ENCODE measurements at places on chromosomes 13 and 19. TPM values are rescaled to one million over a fixed set of nuclear protein-coding genes. Genes with fewer than 3 reads are reported as not detected.

- DNase-seq = no peak
Observed at GRCh38 chr19:29029268-29029958, 183.5 kb downstream of the UQCRFS1 start.

FXYD3 gene
- total RNA-seq = not detected

GRCh38 chr19:17803264-17803896 is 8.4 kb downstream of the B3GNT3 start:
- DNase-seq = no peak

GRCh38 chr13:34675626-34676025 is 266.4 kb upstream of the NBEA start:
- DNase-seq = no peak

DNA sequence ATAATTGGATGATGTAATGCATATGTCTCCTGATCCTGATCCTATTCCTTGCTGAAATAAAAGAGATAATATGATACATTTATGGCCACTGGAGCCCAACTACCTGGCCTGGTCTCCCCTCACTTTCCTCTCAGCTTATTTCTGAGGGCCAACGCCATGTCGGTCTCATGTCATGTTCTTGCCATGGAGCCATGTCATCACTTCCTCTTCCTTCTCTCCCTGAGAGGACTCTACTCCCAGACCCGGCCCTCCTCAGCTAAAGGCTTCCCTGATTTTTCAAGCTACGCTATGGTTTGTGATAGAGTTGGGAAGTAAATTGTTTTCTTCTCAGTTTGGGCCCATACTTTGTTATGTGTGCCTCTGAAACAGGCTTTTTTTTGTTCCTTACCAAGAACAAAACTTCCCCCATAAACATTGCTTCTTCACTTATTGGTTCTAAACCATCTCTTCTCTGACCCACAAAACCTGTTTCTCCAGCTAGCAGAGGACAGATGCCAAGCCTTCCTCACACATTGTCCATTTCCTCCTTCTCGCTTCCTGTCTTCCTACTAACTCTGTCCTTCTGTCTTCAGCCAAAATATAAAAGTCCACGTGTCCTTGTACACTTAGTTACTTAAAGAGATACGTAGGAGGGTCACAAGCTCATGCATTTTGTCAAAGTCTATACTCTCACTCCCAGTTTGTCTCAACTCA is 319.9 kb upstream of the DACH1 start:
- DNase-seq = no peak

DNA sequence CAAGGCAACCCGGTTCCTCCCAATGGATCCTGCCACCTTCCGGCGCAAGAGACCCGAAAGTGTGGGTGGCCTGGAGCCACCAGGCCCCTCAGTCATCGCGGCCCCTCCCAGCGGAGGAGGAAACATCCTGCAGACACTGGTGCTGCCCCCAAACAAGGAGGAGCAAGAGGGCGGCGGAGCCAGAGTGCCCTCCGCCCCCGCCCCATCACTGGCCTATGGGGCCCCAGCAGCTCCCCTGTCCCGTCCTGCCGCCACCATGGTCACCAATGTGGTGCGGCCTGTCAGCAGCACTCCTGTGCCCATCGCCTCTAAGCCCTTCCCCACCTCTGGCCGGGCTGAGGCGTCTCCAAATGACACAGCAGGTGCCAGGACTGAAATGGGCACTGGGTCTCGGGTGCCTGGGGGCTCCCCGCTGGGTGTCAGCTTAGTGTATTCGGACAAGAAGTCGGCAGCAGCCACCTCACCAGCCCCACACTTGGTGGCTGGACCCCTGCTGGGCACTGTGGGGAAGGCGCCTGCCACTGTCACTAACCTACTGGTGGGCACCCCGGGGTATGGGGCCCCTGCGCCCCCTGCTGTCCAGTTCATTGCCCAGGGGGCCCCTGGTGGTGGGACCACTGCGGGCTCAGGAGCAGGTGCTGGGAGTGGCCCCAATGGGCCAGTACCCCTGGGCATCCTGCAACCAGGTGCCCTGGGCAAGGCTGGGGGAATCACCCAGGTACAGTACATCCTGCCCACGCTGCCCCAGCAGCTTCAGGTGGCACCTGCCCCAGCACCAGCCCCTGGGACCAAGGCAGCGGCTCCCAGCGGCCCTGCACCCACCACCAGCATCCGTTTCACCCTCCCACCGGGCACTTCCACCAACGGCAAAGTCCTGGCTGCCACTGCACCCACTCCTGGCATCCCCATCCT is 11.2 kb upstream of the PRR19 start:
- no peak for DNase-seq

- DNase-seq = no peak
Observed at GRCh38 chr13:78420814-78421213, 182.5 kb downstream of the POU4F1 start.

DNA sequence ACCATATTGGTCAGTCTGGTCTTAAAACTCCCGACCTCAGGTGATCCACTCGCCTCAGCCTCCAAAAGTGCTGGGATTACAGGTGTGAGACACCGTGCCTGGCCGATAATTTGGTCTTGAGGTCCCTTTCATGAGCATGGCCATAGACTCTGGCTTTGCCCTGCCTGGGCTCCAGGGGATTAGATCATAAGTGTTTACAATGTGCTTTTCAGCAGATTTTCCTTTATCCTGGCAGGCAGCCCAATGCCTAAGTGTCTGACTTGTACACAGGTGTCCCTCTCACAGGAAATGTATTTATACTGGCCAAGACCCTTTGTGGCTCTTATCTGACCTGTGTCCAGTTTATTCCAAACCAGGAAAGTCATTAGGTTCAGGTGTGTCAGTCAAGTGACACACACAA is 15.9 kb downstream of the BCAM start:
- no peak for DNase-seq

GRCh38 chr13:91119643-91120042 is 227.8 kb upstream of the MIR17HG start:
- DNase-seq = no peak

ZNF418 gene
- not detected for total RNA-seq

- DNase-seq = peak; percentile 62
Observed at GRCh38 chr19:4267101-4267900, 11.8 kb upstream of the SHD start.

DNA sequence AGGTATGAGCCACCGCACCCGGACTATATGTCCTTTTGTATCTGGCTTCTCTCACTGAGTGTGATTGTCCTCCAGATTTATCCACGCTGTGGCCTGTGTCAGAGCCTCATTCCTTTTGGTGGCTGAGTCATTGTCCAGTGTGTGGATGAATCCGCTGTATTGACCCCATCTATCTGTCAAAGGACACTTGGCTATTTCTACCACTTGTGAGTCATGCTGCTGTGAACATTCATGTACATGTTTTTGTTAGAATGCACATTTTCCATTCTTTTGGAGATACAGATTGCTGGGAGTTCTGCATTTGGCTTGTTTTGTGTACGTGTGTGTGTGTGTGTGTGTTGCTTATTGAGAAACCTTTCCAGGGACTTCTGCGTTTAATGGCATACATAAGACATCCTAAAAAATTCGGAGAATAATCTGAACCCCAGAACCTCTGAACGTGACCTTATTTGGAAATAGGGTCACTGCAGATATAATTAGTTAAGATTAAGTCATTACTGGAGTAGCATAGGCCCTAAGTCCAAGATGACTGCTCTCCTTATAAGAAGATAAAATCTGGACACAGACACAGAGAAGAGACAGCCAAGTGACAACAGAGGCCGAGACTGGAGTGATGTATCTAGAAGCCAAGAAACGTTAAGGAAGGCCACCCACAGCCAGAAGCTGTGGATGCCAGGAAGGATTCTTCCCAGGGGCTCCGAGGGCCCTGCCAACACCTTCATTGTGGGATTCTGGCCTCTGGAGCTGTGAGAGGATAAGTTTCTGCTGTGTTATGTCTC is 4.9 kb upstream of the GIPC3 start:
- peak; percentile 54 for DNase-seq

DNA sequence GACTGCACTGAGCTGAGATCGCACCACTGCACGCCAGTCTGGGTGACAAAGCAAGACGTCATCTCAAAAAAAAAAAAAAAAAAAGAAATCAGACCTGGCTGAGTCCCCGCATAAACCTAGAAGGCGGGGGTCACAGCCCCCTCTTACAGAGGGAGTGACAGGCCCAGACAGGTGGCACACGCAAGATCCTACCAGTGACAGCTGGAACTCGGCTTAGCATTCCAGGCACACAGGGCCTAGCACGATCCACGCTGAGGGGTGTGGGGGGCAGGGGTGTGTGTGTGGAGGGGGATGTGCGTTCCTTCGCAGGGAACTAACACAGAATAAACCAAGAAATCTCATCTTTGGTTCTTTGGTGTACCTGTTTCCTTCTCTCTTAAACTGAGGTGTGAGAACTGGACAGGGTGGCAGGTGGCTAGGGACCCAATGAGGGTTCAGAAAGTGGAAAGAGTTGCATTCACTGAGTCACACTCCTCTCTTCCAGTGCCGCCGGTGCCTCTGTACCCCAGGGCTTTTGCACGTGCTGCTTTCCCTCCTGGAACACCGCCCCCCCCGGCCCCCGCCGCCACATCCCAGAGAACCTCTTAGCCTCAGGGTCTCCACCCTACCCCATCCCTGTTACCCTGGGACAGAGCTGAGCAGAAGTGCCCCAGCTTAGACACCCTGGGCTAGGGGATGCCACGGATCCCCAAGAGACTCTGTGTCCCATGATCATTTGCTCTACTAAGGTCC is 5.0 kb downstream of the SGTA start:
- no peak for DNase-seq

- no peak for DNase-seq
Observed at GRCh38 chr19:29505097-29505824, 20.5 kb upstream of the VSTM2B start.

- no peak for DNase-seq
Observed at GRCh38 chr19:35295792-35296462, 4.0 kb downstream of the MAG start.

DNA sequence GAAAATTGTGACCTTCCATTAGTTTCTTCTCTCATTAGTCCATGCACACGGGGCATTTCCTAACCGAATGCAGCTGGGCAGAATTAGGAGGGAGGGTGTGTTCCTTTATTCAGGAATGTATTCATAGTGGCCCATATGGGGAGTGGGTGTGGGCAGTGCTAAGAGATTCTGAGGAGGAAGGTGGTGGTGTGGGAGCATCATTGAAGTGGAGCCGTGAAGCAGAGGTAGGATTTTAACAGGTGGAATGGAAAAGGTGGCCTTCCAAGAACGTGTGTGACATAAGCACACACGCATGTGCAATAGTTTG is 134.2 kb downstream of the MTUS2 start:
- DNase-seq = no peak

GRCh38 chr19:52138278-52138982 is 1.3 kb downstream of the ZNF616 start:
- no peak for DNase-seq

- no peak for DNase-seq
Observed at GRCh38 chr19:17058236-17058635, 17.0 kb downstream of the HAUS8 start.

GRCh38 chr19:3411636-3412035 is 45.3 kb downstream of the NFIC start:
- no peak for DNase-seq

- DNase-seq = no peak
Observed at GRCh38 chr13:95261956-95262355, 39.3 kb downstream of the ABCC4 start.

- no peak for DNase-seq
Observed at GRCh38 chr13:45108716-45109101, 11.6 kb upstream of the GTF2F2 start.

SMARCA4 gene
- total RNA-seq = 76.1 TPM

TARM1 gene
- total RNA-seq = not detected

DNA sequence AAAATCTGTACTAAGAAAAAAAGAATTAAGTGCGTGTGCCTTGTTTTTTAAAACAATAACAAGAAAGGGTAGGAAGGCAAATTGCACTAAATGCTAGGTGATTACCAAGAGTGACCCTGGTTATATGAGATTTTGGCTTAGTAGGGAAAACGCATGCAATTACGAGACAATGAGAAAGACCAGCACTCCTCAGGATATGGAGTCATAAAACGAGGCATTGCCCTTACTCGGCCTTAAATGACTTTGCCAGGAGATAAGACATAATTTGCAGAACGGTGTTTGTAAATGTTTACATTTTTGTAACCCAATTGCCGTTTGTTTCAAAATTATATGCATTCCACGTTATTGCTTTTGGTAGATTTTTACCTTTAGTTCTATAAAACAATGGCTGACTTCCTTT is 179.8 kb downstream of the RBM26 start:
- DNase-seq = no peak

GRCh38 chr19:48842789-48843162 is 6.5 kb upstream of the HSD17B14 start:
- peak; percentile 66 for DNase-seq

- no peak for DNase-seq
Observed at GRCh38 chr19:47661611-47662010, 51.6 kb upstream of the EHD2 start.

- DNase-seq = no peak
Observed at GRCh38 chr13:31334994-31335557, 135.3 kb downstream of the B3GLCT start.

NCCRP1 gene
- not detected for total RNA-seq

ZNF284 gene
- total RNA-seq = 1.4 TPM

CPAMD8 gene
- 0.64 TPM for total RNA-seq

CNN1 gene
- not detected for total RNA-seq

DNA sequence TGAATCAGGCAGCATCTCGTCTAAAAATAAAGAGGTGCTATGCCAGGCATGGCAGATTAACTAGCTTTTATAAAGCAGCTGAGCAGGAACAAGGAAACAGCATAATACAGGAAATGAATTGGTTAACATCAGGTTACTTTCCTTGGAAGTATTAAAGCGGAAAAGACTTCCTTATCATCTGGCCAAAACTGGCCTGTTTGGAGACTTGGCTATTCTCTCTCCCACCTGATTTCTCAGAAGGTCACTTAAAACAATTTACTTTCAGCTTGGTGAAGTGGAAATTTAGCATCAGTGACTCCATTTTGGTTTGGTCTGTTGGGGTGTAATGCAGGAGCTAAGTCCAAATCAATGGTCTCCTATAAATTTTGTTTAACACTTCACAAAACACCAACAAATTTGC is 191.6 kb downstream of the NUFIP1 start:
- no peak for DNase-seq

DNA sequence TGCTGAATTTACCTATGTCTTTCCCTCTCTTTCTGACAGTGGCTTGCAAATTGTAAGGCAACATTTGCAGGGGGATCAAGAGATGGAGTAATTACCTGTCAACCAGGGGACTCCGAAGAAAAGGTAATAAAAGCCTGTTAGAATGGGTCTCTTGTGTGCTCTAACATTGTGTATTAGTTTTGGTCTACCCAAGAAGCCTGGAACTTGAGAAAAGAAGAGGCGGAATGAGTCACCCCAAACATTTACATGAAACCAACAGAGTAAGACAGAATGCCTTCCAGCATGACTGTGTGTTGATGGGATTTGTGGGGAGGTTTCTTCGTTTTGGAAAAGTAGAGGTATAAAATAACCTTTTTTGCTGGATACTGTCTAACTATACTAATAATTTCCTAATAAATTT is 36.7 kb downstream of the ZAR1L start:
- DNase-seq = no peak

- no peak for DNase-seq
Observed at GRCh38 chr13:106277484-106278154, 257.8 kb downstream of the EFNB2 start.

GRCh38 chr13:71856548-71857043 is 10.4 kb downstream of the DACH1 start:
- DNase-seq = no peak

Measured in Caki2 (cell line).